ENCODE measurements at places on chromosomes 13 and 19. TPM values are rescaled to one million over a fixed set of nuclear protein-coding genes. Genes with fewer than 3 reads are reported as not detected.
A peak's percentile ranks its signal among the peaks of the same experiment; 100 is the strongest.

GRCh38 chr19:3387645-3388589, 21.5 kb downstream of the NFIC start:
- H3K4me3 ChIP-seq, result no peak overlapping the region
- no peaks in the 10 kb centered on the region for H3K27me3 ChIP-seq
- no peaks in the 10 kb centered on the region for H3K36me3 ChIP-seq
- peak; percentile 93 for DNase-seq
- peak overlapping the region; percentile 87 for H3K27ac ChIP-seq

- no peaks in the 10 kb centered on the region for H3K36me3 ChIP-seq
- no peaks in the 10 kb centered on the region for H3K4me1 ChIP-seq
- DNase-seq, result no peak
- no peak overlapping the region for H3K4me3 ChIP-seq
- H3K27me3 ChIP-seq, result no peaks in the 10 kb centered on the region
These were observed 34.2 kb downstream of the FAM187B start for GRCh38 chr19:35194012-35194984.

GRCh38 chr13:71605744-71606143, 261.3 kb downstream of the DACH1 start:
- no peak overlapping the region for H3K27ac ChIP-seq
- no peaks in the 10 kb centered on the region for H3K27me3 ChIP-seq
- no peak overlapping the region for H3K4me3 ChIP-seq
- no peaks in the 10 kb centered on the region for H3K36me3 ChIP-seq
- DNase-seq, result no peak
- H3K4me1 ChIP-seq, result no peaks in the 10 kb centered on the region

GRCh38 chr19:32350471-32350865, 5.1 kb downstream of the ZNF507 start:
- peak overlapping the region; percentile 92 for H3K27ac ChIP-seq
- H3K36me3 ChIP-seq, result peaks cover 21% of the 10 kb centered on the region
- H3K4me3 ChIP-seq, result no peak overlapping the region
- H3K4me1 ChIP-seq, result peaks cover 38% of the 10 kb centered on the region

DNA sequence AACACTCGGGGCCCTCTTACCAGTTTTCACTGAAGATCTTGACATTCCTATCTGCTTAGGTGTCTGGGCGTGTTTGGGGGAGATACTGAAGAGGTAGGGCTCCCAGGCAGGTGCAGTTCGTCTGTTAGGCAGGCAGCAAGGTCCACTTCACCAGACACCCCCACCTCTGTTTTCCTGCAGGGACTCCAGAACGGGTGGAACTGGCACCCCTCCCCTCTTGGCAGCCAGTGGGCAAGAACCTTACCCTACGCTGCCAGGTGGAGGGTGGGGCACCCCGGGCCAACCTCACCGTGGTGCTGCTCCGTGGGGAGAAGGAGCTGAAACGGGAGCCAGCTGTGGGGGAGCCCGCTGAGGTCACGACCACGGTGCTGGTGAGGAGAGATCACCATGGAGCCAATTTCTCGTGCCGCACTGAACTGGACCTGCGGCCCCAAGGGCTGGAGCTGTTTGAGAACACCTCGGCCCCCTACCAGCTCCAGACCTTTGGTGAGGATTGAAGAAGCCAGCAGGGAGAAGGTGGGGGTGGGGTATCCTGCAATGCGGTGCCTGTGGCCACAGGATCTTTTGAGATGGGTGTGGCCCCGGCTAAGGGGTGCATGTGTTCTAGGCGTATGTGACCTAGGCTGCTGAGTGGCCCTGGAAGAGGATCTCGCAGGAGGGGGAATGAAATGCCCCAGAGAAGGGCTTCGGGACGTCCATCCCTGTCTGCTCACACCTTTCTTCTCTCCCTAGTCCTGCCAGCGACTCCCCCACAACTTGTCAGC, 3.3 kb upstream of the ICAM4 start:
- no peak overlapping the region for H3K27ac ChIP-seq
- H3K4me1 ChIP-seq, result peaks cover 11% of the 10 kb centered on the region
- DNase-seq, result peak; percentile 72
- H3K36me3 ChIP-seq, result peaks cover 18% of the 10 kb centered on the region
- H3K4me3 ChIP-seq, result no peak overlapping the region

- H3K4me3 ChIP-seq, result no peak overlapping the region
- no peak overlapping the region for H3K27ac ChIP-seq
- no peaks in the 10 kb centered on the region for H3K27me3 ChIP-seq
- H3K36me3 ChIP-seq, result no peaks in the 10 kb centered on the region
- no peak for DNase-seq
These were observed 212 bp downstream of the FFAR1 start for GRCh38 chr19:35347930-35348298.

DNA sequence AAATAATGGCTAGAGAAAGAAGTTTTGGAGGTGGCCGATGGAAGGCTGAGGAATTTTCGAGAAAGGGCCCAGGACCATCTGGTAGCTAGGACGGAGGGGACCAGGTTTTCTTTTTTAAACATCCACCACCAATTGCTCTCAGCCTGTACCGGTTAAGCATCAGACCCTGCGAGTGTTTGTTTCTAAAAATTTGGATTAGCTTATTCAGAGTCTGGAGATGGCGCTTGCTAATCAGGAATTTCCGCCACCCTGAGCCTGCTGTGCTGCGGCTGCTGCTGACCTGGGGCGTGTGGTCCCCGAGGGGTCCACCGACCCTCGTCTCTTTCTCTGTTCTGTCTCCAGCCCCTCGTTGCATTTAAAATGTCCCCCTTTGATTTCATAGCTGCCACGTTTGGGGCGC, 2.0 kb downstream of the UHRF1 start:
- no peak overlapping the region for H3K27ac ChIP-seq
- H3K4me1 ChIP-seq, result peaks cover 27% of the 10 kb centered on the region
- no peak overlapping the region for H3K4me3 ChIP-seq
- H3K27me3 ChIP-seq, result no peaks in the 10 kb centered on the region
- no peaks in the 10 kb centered on the region for H3K36me3 ChIP-seq

DNA sequence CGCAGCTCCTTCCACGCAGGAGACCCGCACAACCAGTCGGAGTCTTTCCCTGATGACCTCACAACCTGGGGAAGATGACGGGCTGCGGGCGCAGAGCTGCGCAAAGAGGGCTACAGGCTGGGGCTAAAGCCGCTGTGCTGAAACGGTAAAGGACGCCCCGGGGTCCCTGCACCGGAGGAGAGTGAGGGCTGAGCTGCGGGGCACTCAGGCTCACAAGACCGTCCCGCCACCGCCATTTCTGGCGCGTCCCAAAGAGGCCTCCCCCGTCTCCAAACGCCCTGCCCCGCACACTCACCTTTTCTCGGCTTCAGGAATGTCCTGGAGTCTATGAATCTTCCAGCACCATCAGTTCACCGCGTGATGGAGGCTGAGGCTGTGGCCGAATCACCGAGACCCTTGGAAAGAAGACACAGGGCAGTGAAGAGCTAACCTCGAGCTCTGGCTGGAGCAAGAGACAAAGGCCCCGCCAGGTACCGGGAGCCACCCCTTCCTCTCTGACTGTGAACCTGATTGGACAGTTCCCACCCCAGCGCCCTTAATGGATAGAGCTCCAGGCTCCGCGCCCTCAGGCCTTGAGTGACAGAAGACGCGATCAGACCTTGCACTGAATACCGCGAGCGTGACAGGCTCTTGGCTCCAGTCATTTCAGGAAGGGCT, 41.8 kb upstream of the ZNF429 start:
- H3K4me1 ChIP-seq, result peaks cover 3% of the 10 kb centered on the region
- peak overlapping the region; percentile 17 for H3K4me3 ChIP-seq
- peak; percentile 64 for DNase-seq
- H3K27ac ChIP-seq, result no peak overlapping the region

GRCh38 chr13:108345016-108345415, 75.5 kb downstream of the TNFSF13B start:
- H3K4me3 ChIP-seq, result no peak overlapping the region
- no peaks in the 10 kb centered on the region for H3K4me1 ChIP-seq
- H3K36me3 ChIP-seq, result no peaks in the 10 kb centered on the region
- H3K27ac ChIP-seq, result no peak overlapping the region

GRCh38 chr19:49811328-49811727, 1.8 kb downstream of the FUZ start:
- no peak for DNase-seq
- peaks cover 22% of the 10 kb centered on the region for H3K4me1 ChIP-seq
- H3K4me3 ChIP-seq, result no peak overlapping the region
- no peak overlapping the region for H3K27ac ChIP-seq
- no peaks in the 10 kb centered on the region for H3K36me3 ChIP-seq

- H3K4me1 ChIP-seq, result no peaks in the 10 kb centered on the region
- no peaks in the 10 kb centered on the region for H3K27me3 ChIP-seq
- no peak for DNase-seq
- no peak overlapping the region for H3K4me3 ChIP-seq
- H3K27ac ChIP-seq, result no peak overlapping the region
These were observed 130.4 kb upstream of the MIR17HG start for GRCh38 chr13:91216928-91217700.

- DNase-seq, result peak; percentile 43
- H3K4me3 ChIP-seq, result no peak overlapping the region
- no peaks in the 10 kb centered on the region for H3K27me3 ChIP-seq
- peaks cover 16% of the 10 kb centered on the region for H3K36me3 ChIP-seq
- H3K4me1 ChIP-seq, result peaks cover 47% of the 10 kb centered on the region
These were observed 1.6 kb downstream of the BCAM start for GRCh38 chr19:44810234-44811121.

DNA sequence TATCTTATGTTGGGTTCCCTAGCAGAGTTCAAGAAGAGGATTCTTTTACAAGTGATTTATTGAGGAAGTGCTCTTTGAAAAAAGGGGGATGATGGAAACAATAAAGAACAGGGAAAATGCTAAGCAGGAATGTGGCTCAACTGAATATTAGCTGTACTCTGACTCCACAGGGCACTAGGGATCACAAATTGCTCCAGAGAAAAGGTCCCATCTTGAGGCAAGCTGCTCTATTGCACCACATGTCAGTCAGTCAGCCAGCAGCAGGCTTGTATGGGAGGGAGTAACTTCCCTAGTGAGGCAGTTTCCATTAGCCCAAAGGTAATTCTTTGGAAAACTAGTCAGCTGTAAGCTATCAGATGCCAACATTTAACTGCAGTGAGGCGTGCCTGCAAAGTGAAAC, 73.3 kb upstream of the FNDC3A start:
- H3K4me3 ChIP-seq, result no peak overlapping the region
- no peaks in the 10 kb centered on the region for H3K4me1 ChIP-seq
- no peaks in the 10 kb centered on the region for H3K36me3 ChIP-seq
- no peak for DNase-seq
- no peak overlapping the region for H3K27ac ChIP-seq

- no peaks in the 10 kb centered on the region for H3K27me3 ChIP-seq
- no peaks in the 10 kb centered on the region for H3K36me3 ChIP-seq
These were observed 713 bp downstream of the MRPS12 start for GRCh38 chr19:38931521-38931793.

GRCh38 chr13:40407567-40407966, 258.9 kb downstream of the FOXO1 start:
- H3K4me1 ChIP-seq, result peaks cover 22% of the 10 kb centered on the region
- H3K27me3 ChIP-seq, result no peaks in the 10 kb centered on the region
- H3K4me3 ChIP-seq, result no peak overlapping the region
- H3K27ac ChIP-seq, result no peak overlapping the region

- DNase-seq, result no peak
- no peaks in the 10 kb centered on the region for H3K27me3 ChIP-seq
- no peaks in the 10 kb centered on the region for H3K36me3 ChIP-seq
These were observed 259.6 kb downstream of the TSHZ3 start for GRCh38 chr19:31089681-31090080.

DNA sequence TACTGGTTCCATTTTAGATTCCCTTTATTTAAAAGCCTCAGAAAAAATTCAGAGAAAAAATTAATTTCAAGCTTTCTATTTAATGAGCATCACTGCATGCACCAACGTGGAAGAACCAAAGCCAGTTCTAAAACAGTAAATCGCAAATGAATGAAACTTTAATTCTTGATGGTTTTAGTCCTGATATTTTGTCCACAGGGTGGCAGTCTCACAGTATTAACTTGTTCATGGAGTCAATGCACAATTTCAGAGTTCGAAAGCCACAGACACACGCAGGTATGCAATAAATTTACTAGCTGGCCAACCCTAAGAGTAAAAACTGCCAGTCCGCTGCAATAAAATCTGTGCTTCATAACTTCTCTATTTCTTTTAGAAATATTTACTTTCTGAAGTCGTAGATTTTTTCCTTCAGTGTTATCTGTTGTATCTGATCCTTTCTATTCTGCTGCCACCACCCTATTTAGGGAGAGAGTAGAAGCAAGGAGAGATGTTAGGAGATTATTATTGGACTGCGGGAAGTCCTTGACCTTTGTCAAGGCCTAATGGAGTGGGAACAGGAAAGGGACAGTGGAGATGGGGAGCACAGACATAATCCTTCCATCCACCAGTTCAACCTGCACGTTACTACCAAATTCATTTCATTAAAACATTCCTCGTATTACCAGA, 7.0 kb upstream of the WBP4 start:
- peaks cover 70% of the 10 kb centered on the region for H3K4me1 ChIP-seq
- peak overlapping the region; percentile 2 for H3K27ac ChIP-seq
- H3K27me3 ChIP-seq, result no peaks in the 10 kb centered on the region

CYP2A7 gene
- total RNA-seq, result not detected

ATP4A gene
- total RNA-seq, result 0.33 TPM

ACER1 gene
- total RNA-seq, result 0.67 TPM

SH2D3A gene
- 27.4 TPM for total RNA-seq

FXYD7 gene
- not detected for total RNA-seq

PSG6 gene
- not detected for total RNA-seq

ERICH4 gene
- total RNA-seq, result not detected

CLDN10 gene
- not detected for total RNA-seq

Data from thyroid gland (tissue), 4 donors.